Activated T-helper 1 cell treated with anti-CD3 and anti-CD28 coated beads, Interleukin-12 subunit alpha, Interleukin-12 subunit beta, Interleukin-2, Interleukin-4 antibody, amounts not matched to agents 30 ng/mL and 10 ng/mL and 1 ng/mL, durations not matched to agents 14 hours and 24 hours and 36 hours (primary cell): ENCODE measurements at places on chromosomes 5 and 9. TPM values are rescaled to one million over a fixed set of nuclear protein-coding genes. Genes with fewer than 3 reads are reported as not detected.

IQGAP2 gene
- 43.5 and 45.4 TPM in 2 replicates for total RNA-seq

ACER2 gene
- 1.3 and 1.4 TPM in 2 replicates for total RNA-seq

PCDHB2 gene
- not detected in 2 replicates for total RNA-seq

DNM1 gene
- 1.4 and 1.8 TPM in 2 replicates for total RNA-seq

CARTPT gene
- not detected in 2 replicates for total RNA-seq

DNA sequence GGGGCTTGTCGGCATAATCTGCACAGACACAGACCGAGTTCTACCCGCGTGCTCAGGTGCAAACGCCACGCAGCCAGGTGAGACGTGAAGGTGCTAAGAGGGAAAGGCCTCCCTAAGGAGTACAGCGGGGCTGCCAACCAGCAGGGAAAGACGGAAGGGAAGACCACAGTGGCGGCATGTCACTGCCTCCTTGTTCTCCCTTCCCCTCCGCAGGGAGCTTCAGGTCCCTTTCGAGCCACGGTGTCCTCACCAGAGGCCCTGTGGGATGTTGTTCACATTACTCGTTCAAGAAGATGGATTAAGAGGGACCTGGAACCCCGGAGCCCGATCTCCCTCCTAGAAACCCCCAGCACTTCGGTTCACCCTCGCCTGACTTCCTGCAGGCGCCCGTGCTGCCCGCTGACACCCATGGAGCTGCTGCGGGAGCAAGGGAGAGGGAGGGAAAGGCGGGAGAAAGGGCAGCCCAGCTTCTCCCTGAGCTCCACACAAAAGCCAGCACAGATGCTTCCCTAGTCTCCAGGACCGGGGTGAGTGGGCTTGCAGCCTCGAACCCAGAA lies 686 bp downstream of the BRD9 start:
- H3K36me3 ChIP-seq, result peaks cover 49% of the 10 kb centered on the region
- H3K4me3 ChIP-seq, result peak overlapping the region; percentile 92
- peak overlapping the region; percentile 90 for H3K27ac ChIP-seq

DNA sequence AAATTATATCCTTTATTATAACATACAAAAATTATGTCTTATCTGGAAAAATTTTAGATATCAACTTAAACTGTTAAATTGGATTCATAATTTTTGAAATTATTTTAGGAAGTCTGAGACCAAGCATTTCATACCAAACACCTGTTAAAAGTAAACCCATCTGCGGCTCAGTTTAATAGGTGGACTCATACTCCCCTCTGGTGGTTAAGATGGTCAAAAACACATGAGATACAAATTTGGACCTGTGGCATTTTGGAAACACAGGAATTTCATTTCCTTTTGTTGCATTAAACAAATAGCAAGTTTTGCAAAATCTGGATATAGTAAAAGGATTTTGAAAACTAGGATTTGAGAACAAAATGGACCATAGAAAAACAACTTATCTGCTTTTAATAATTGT lies 53.7 kb downstream of the RGMB start:
- no peaks in the 10 kb centered on the region for H3K36me3 ChIP-seq
- H3K27me3 ChIP-seq, result peaks cover 2% of the 10 kb centered on the region
- no peak for DNase-seq
- H3K4me3 ChIP-seq, result no peak overlapping the region
- no peak overlapping the region for H3K27ac ChIP-seq

DNA sequence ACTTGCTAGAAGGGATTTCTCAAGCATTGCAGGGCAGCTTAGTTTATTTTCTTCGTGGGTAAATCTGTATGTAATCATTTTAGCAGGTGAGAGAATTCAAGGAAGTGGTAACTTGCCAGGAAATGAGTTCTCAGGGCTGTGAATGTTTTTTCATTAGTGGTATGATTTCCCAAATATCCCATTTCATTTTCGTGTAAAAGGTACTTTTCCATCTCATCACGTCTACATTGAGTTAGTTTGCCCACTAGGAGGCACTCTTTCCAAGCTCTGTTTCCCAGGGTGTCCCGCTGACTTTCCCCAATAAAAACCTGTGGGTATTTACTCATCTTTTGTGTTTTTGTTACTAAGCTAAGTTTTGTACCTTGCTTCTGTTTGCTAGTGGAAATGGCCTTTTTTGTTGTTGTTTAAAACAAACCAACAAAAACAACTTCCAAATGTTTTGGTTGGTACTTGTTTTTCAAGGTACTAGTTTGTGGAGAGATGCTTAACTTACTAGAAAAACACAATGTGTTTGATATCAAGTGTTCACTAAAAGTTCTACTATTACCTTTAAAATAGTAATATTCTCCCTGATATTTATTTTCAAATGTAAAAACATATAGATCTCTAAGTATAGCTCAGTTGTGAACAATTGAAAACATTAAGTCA lies 373.6 kb downstream of the ADGRV1 start:
- H3K27me3 ChIP-seq, result peaks cover 6% of the 10 kb centered on the region
- H3K4me1 ChIP-seq, result peaks cover 5% of the 10 kb centered on the region
- no peak overlapping the region for H3K4me3 ChIP-seq
- H3K36me3 ChIP-seq, result no peaks in the 10 kb centered on the region

DNA sequence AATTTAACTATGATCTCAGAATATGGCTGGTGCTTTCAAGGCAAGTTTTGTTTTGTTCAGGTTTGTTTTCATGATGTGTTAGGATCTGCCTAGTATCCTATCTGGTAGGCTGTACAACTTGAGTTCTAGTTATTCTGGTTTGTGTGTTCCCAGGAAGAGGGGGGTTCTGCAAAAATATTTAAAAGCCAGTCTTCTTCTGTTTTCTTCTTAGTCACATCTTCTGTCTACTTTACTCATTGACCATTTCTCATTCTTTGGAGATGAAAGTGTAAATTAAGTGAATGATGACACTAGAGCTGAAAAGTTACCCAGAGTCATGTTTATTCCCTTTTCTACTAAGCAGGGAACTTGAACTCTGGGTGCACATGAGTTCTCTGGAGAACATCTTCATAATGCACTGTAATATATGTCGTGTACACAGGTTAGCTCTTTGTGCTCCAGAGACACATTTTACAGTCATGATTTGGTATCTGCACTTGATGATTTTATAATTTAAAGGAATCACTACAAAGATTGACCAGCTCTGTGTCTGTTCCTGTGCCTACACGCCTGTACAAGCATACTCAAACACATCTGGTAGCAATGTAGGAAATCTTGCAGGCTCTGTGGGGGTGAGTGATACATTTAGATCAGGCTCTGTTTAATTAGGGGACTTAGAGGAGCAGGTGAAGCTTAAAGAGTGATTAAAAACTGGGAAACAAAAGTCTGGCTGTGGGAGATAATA lies 5.0 kb downstream of the SMAD5 start:
- no peaks in the 10 kb centered on the region for H3K36me3 ChIP-seq
- H3K4me3 ChIP-seq, result no peak overlapping the region
- H3K27ac ChIP-seq, result no peak overlapping the region
- H3K27me3 ChIP-seq, result peaks cover 18% of the 10 kb centered on the region

- no peak overlapping the region for H3K27ac ChIP-seq
- H3K4me3 ChIP-seq, result no peak overlapping the region
- no peaks in the 10 kb centered on the region for H3K36me3 ChIP-seq
- peaks cover 14% of the 10 kb centered on the region for H3K27me3 ChIP-seq
Observed at GRCh38 chr5:108675736-108676135, 72.0 kb upstream of the FER start.

- H3K27me3 ChIP-seq, result no peaks in the 10 kb centered on the region
- no peak overlapping the region for H3K27ac ChIP-seq
- H3K4me3 ChIP-seq, result no peak overlapping the region
- no peaks in the 10 kb centered on the region for H3K36me3 ChIP-seq
- no peaks in the 10 kb centered on the region for H3K4me1 ChIP-seq
Observed at GRCh38 chr5:87589587-87589986, 176.9 kb upstream of the CCNH start.

- no peak overlapping the region for H3K27ac ChIP-seq
- H3K4me1 ChIP-seq, result no peaks in the 10 kb centered on the region
- DNase-seq, result no peak
- H3K4me3 ChIP-seq, result no peak overlapping the region
- no peaks in the 10 kb centered on the region for H3K27me3 ChIP-seq
Observed at GRCh38 chr5:51806677-51807076, 423.4 kb downstream of the ISL1 start.

- no peak overlapping the region for H3K27ac ChIP-seq
- DNase-seq, result no peak
- H3K27me3 ChIP-seq, result peaks cover 25% of the 10 kb centered on the region
- H3K4me1 ChIP-seq, result peaks cover 42% of the 10 kb centered on the region
- no peaks in the 10 kb centered on the region for H3K36me3 ChIP-seq
Observed at GRCh38 chr9:121452085-121452484, 47.6 kb downstream of the GGTA1 start.

DNA sequence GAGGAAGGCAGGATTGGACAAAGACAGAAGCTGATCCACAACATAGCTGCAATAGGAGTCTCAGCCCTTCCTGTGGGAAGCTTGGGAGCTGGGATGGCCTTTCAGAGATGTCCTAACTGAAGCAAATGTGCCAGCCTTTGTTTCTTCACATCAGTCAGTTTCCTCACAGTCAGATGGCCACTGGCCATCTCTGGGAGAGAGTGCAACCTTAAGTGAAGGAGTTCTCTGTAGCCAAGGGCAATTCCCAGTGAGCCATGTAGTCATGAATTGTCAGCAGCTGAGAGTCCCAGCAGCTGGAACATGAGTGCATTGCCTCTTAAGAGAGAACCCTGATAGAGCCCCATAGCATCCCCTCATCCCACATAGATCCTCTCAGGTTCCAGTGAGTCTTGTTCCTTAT lies 89.1 kb upstream of the LIFR start:
- peaks cover 2% of the 10 kb centered on the region for H3K27me3 ChIP-seq
- peaks cover 5% of the 10 kb centered on the region for H3K4me1 ChIP-seq
- no peak for DNase-seq
- no peak overlapping the region for H3K27ac ChIP-seq

DNA sequence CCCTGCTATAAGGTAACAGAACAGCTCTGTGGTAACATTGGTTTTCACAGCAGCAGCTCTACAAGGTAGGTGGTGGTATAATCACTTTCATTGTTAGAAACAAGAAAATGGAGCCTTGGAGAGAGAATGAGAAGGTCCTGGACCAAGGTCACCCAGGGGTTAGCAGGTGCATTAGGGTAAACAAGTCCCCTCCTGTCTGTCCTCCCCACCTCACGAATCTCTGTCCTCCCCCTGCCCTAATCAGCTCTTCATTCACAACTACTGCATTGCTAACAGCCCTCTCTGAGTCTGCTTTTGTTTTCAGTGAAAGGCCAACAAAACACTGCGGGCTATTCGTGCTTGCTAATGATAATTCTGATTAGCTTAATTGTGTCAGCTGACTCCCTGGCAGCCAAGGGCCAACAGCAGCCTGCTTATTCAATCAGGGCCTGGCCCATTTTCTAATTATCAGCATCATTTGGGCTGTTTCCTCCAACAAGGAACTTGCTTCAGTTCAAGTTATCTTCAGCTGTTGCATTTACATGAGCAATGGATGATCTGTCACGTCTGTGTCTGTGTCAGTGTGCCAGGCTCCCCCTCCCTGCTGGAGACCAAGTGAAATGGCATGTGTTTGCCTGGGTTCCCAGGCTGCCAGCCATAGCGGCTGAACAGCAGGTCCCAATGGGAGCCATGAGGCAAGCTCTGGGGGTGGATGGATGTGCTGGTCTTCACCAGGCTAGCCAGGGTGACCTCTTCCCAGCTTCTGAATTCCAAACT lies 56.7 kb upstream of the EQTN start:
- DNase-seq, result no peak
- no peak overlapping the region for H3K4me3 ChIP-seq
- peaks cover 8% of the 10 kb centered on the region for H3K27me3 ChIP-seq

DNA sequence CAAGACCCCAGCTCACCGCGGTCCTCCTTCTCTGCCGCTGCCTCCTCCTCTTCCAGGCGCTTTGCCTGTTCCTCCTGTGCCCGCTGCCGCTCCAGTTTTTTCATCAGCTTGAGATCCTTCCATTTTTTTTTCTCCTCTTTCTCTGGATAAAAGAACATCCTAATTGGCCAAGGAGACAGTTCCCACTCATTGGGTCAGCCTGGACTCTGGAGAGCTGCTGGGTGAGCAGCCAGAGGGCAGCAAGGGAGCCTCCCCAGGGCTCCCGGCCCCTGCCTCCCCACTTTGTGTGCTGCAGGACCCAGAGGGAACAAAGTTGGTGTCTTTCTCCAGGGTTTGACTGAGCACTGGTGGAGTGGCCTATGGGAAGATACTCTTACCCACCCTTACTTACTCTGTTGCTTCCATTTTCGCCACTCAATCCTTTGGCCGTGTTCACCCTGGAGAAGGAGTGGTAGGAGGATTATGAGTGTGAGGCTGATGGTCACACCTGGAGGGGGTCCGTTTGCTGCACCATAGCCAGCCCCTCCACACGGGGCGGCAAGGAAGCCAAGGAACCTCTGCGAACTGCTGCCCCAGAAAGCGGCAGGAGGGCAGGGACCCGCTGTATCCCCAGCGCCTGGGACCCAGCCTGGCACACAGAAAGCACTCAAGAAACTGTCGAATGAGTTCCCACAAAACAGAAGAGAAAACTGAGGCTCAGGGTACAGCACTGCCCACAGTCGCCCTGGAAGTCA lies 708 bp downstream of the SPOUT1 start:
- peak overlapping the region; percentile 97 for H3K4me3 ChIP-seq
- DNase-seq, result no peak

DNA sequence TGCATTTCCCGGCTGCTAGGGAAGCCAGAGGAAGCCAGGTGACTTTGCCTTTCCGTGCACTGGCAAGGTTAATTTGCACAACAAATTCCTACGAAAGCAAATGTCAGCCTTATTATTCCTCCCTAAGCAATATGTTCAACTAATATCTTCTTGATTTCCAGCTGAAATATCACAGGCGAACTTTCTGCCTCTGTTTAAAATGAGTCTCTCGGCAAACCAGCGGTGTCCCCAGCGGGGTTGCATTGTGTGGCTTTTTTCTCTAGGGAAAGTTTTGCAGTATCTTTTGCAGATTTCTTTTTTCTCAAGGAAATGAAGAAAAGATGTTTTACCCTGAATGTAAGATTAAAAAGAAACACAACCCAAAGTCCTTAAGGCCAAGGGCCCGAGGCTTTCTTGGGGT lies 1.9 kb downstream of the DBH start:
- peaks cover 2% of the 10 kb centered on the region for H3K27me3 ChIP-seq
- no peaks in the 10 kb centered on the region for H3K36me3 ChIP-seq
- DNase-seq, result no peak
- H3K4me3 ChIP-seq, result no peak overlapping the region
- H3K4me1 ChIP-seq, result no peaks in the 10 kb centered on the region
